ENCODE measurements at places on chromosomes 2 and 18.
A peak's percentile ranks its signal among the peaks of the same experiment; 100 is the strongest.

DNA sequence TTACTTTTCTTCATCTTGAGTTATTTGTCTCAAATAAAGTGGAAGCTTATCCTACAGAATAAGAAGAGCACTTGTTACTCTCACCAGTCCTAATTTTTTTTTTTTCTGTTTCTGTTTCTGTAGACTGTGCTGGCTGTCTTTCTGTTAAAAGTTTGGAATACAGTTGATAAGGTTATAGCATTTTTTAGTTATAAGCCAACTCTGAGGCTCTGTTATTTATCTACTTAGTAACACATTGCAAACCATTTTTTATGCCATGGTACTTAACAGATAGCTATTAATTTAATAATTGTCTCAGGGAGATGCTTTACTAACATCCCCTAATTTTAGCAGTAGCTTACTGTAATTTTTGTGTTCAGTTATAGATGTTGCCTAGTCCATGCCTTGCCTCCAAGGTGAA lies 37.9 kb downstream of the CREB1 start:
- DNase-seq = no peak

DNA sequence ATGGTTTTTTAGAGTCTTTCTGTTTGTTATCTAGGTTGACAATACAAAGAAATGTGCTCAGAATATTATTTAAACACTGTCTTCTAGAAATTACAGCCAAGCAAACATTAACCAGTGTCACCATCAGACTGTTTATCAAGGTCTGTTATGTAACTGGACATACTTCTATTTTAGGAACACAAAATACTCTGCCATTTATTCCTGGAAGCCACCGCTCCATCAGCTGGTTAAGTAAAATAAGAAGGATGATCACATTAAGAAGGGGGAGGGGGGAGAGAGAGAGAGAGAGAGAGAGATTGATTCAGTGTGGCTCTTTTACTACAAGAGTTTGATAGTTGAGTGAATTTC lies 47.9 kb downstream of the MBP start:
- DNase-seq = no peak

GRCh38 chr18:46054956-46055837 lies 16.9 kb downstream of the PSTPIP2 start:
- no peak for DNase-seq

DNA sequence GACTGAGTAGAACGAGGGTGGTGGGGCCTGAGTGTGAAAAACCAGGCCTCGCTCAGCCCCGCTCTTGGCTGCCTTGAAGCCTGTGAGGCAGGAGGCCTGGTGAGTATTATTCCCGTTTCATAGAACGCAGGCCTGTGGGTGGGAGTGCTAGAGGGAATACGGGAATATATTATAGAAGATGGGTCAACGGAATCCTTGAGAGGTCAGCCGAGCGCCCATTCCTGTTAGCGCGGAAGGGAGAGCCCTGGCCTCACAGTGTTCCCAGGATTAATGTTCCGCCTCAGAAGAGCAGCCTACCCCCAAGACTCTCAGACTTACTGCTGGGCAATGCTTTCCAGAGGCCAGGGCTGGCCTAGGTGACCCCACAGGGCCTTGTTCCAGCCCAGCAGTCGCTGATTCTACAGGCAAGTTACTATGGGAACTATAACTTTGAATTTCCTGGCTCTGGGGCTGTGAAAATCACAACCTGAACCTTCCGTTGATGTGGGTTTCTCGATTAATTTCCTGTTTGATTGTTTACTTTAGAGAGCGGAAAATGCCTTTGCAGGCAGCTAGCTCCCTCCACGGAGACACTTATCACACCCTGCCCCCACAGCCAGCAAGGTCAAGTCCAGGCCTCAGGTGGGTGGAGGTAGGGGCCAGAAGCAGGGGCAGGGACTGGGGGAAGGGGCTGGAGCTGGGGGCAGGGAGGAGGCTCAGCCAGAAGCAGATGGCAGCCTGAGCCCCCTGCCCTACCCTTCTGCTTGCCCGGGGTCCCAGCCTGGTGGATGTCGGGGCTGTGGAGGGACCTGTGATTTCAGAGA lies 108.3 kb downstream of the SMAD7 start:
- DNase-seq = no peak

GRCh38 chr2:14751581-14751980 lies 119.1 kb downstream of the LRATD1 start:
- no peak for DNase-seq

DNA sequence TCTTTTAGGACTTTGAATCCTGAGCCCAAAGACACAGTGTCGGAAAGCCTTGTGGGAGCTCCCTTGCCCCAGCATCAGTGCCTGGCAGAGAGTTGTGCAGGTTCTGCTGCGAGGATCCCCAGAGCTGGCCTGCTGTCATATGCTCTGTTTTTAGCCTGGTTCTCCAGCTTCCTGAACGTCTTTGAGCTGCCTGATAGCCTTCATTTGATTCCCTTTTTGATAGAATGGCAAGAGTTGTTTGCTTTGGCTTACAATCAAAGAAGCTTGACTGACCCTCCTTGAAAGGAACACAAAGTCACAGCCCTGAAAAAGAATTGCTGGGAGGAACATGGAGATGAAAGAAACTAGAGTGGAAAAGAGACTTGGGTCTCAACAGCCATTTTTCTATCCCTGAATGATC lies 95.4 kb downstream of the C1QL2 start:
- no peak for DNase-seq

DNA sequence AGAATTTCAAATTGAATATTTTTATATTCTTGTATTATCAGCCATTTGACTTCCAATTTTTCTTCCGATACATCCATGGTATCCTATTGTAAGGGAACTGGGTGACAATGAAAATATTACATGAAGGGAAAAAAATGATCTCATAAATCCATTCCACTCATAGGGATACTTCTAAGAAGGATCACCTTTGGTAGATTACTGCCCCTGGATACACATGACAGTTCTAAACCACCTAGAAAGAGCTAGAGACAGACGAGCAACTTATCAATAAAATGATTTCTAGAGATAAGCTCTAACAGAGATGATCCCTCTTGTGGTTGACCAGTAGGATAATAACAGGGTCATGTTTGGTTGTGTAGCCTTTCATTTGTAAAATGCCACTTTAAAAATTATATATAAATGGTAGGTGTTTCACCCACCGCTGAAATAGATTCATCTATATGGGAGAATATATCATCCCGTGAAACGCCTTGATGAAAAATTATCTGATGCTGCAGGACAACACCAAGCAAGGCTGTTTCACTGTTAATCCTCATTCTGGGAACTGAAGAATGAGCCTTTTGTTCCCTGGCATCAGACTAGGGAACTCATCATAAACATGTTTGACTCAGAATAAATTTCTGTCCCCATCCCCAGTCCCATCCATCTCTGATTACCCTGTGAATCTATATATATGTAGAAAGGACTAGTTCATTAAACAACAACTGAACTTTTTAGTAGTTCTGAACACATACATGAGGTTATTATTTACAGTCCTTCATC lies 180.0 kb downstream of the TCF4 start:
- no peak for DNase-seq

DNA sequence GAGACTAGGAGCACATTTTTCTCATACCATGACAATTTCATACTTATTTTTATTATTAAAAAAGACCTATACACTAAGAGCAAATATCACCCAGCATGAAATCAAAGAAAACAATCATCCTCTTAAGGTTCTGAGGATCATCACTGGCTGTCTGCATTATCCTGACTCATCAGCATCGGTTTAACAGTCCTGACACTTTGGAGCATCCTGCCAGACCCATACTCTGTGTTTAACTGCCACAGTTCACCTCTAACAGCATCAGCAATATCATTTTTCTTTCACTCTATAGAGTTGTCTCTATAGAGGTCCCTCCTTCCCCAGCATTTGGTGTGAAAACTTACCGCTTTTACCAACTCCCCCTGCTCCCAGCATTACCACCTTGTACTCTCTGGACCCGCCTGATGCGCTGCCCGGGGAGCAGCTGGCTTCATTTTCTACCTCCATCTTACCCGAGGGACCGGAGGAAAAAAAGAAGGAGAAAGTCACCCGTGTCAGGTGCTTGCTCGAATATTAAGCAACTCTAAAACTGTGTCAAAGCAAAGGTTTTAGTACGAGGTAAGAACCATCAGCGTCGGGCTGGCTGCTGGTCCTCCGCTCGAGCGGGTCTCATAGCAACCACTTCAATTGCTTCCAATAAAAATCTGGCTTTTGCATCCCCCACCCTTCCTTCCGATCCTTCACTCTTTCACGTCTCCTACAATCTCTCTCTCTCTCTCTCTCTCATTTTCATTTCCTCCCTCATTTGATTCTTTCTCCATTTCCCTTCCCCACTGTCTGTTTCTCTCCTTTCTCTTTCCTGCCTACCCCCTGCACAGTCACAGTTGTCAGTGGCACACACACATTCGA lies at the start of gene RIT2:
Gene RIT2, minus strand, starts transcription at position 610 of the 846 bp plus-strand sequence.
- DNase-seq = no peak

GRCh38 chr18:62832282-62832681 lies 116.9 kb downstream of the PHLPP1 start:
- no peak for DNase-seq

GRCh38 chr2:43631618-43632317 lies 5.3 kb upstream of the PLEKHH2 start:
- DNase-seq = no peak

- DNase-seq = no peak
Measured at GRCh38 chr2:122168799-122169198, 413.3 kb downstream of the TSN start.

- DNase-seq = no peak
Measured at GRCh38 chr2:211347328-211347727, 790.9 kb downstream of the CPS1 start.

- DNase-seq = no peak
Measured at GRCh38 chr2:159904959-159905305, 106.9 kb upstream of the CD302 start.

- DNase-seq = no peak
Measured at GRCh38 chr18:10032331-10033015, 118.7 kb downstream of the VAPA start.

DNA sequence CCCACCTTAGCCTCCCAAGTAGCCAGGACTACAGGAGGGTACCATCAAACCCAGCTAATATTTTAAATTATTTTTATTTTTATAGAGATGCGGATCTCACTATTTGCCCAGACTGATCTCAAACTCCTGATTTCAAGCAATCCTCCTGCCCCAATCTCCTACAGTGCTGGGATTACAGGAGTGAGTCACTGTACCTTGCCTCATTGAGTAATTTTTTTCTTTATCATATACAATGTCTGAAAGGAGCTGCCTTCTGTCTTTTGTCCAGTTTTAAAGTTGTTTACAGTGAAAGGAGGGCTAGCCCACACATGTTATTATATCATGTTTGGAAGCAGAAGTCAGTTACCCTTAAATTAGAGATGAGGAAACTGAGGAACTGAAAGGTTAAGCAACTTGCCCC lies 32.5 kb downstream of the PRKRA start:
- DNase-seq = peak; percentile 42

DNA sequence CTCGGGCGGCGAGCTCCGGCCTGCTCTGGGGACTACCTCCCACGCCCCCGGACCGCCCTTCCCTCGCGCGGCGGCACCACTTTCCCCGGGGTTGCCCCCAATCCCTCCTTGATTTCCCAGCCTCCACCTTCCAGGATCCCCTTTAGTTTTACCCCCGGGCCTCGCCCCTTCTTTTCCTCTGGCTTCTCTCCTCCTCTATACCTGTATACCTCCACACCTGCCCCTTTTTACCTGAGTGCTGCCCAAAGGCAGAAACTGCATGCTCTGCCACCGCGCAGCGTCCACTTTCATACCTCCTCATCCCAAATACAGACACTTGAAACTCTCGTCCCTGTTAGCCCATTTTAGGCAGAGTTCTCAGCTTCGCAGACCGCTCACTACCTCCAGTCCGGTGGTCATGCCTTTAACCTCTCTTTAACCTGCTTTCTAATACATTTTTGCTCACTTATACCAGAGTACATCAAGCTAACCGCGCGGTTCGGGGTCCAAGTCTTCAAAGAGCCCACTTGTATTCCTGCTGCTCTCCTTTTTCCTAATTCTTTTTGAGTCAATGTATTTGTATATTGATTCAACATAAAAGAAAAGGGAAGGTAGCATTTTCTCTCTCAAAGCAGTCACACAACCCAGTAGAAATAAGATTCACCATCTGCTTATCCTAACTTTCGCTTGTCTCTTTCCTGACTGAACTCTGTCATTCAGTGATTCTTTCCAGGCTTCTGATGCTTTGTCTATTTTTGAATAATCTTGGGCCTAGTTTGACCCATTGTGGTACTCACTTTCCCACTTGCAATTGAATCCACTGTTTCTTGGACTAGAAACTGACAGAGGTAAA lies 901 bp downstream of the SPOPL start:
- DNase-seq = peak; percentile 50

DNA sequence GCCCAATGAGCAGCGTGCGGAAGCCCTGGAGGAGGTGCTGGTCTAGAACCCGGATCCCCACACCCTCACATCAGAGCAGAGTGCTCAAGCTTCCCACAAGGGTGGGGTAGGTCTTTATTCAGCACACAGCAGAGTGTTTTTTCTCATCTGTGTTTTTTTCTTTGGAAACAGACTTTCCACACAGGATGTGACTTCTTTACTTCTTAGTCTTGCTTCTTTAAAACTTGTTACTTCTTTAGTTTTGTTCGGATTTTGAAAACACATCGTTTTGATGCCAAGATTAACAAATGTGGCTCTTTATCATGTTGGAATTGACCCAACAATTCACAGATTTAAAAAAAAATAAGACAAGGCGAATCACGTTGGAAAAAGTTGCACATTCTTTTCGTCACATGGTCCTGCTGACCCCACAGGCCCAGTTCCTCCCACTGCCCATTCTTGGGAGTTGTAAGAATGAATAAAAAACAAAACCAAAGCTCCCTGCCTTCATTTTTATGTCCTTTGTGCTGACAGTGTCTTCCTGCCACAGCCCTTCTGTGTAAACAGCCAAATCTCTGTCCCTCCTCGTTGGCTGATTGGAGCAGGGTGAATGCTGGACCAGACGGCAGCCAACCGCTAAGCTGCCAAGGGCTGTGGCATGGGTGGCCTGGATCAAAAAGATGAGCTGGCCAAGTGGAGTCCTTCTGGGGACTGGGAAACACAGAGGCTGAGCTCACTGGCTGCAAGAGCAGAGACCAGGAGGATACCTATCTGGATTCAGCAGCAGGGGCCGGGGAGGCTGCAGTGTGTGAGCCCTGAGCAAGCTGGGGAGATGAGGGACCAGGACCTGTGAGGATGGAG lies 81.6 kb downstream of the TWIST2 start:
- DNase-seq = no peak

DNA sequence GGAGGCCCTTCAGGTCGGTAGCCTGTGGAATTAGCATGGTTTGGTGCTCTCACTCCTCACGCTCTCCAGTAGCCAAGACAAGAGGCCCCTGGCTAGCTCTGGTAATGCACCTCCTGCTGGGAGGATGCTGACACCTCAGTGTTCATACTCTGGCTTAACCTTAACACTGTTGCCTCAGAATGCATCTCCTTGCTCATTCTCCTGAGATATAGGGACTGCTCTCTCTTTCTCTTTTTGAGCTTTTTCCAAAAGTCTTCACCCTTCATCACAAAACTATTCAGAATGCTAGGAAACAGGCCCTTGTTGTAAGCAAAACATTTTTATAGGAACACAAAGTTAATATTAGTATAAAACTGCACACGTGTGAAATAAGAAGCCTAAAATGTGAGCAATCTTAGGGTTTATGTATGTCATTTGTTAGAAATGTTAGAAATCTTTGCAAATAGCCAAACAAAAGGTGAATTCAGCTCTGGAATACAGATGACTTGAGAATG lies 17.3 kb upstream of the IMPA2 start:
- DNase-seq = no peak

GRCh38 chr2:212030709-212031108 lies 507.9 kb downstream of the ERBB4 start:
- no peak for DNase-seq

GRCh38 chr2:155145758-155146229 lies 447.3 kb downstream of the KCNJ3 start:
- no peak for DNase-seq

All from adipocyte (in vitro differentiated cells).